ENCODE measurements at places on chromosomes 5 and 9. TPM values are rescaled to one million over a fixed set of nuclear protein-coding genes. Genes with fewer than 3 reads are reported as not detected.

- H3K4me3 ChIP-seq: no peak overlapping the region
- H3K27me3 ChIP-seq: no peaks in the 10 kb centered on the region
- no peak for DNase-seq
- no peaks in the 10 kb centered on the region for H3K36me3 ChIP-seq
- H3K27ac ChIP-seq: no peak overlapping the region
These were observed 91.9 kb upstream of the GABRP start for GRCh38 chr5:170691657-170692056.

DNA sequence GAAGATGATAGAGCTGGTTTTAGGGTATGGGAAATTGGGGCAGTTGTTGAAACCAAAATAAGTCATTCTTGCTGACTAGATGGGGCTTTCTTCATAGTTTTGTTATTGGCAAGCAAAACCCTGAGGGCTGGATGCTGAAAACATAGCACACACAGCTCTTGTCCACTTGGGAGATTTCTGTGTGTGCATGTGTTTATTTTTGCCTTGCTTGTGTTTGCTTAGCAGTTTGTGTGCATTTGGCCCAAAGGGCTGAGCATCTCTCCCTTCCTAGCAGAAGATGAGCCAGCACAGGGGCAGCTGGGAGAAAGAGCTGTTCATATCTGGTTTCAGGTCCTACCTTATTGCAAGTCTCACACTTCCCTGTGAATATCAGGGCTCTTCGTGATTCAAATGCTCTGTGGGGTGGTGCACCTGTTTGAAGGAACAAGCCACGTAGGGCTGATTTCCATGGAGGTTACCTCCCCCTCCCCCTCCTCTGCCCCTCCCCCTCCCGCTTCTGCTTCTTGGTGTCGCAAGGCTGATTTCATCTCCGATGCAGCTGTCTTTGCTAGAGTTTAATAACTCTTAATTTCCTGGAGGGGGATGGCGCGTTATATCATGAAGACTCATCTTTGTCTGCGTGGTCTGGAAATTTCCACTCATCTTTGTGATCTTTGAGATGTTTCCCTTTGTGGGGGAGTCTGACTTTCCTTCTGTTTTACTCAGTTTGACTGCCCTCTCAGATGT is 296.5 kb downstream of the ARHGAP26 start:
- H3K4me1 ChIP-seq: peaks cover 56% of the 10 kb centered on the region
- no peaks in the 10 kb centered on the region for H3K27me3 ChIP-seq
- DNase-seq: no peak
- H3K4me3 ChIP-seq: no peak overlapping the region

GRCh38 chr5:114782869-114783268 is 386.8 kb downstream of the TRIM36 start:
- no peak overlapping the region for H3K27ac ChIP-seq
- H3K4me1 ChIP-seq: no peaks in the 10 kb centered on the region
- H3K4me3 ChIP-seq: no peak overlapping the region

ADRB2 gene
- 0.29 TPM for total RNA-seq

ARID3C gene
- total RNA-seq: not detected
